NCI-H187 (cell line): ENCODE measurements at places on chromosomes 4 and X.

DNA sequence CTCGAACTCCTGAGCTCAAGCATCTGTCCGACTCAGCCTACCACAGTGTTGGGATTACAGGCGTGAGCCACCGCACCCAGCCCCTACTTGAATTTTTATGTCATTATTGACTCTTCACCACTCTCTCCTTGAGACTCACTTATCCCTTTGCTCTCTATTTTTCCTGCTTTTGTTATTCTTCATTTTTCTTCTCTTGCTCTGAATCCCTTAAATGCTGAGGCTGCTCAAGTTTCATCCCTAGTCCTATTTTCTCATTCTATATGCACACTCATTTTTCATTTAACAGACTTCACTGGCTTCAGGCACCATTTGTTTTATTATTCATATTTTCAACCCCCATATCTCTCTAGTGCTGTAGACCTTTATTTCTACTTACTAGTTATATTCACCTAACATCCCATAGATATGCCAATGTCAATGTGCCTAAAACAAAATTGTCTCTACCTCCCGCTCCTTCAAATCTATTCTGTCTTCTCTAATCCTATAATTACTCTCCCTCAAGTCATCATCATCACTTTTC lies 85.7 kb downstream of the APOOL start:
- DNase-seq: no peak

GRCh38 chr4:4871242-4871572 lies 11.7 kb downstream of the MSX1 start:
- no peak for DNase-seq

DNA sequence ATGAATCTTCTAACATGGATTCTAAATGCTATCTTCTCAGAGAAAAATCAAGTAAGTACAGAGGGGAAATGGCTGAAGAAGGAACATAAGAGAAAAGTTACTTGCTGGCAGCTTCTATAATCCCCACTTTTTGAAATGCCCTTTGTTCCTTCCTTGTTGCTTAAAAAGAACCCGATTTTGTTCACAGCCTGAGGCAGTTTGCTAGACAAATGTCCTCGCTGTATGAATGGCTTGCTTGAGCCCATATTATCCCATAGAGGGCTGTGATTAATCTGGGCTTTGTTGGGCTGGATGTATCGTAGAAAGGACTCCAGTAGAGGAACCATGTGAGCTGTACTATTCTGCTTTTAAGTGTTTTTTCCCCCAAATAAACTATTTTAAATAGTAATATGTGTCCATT lies 134.3 kb upstream of the FGF13 start:
- no peak for DNase-seq

DNA sequence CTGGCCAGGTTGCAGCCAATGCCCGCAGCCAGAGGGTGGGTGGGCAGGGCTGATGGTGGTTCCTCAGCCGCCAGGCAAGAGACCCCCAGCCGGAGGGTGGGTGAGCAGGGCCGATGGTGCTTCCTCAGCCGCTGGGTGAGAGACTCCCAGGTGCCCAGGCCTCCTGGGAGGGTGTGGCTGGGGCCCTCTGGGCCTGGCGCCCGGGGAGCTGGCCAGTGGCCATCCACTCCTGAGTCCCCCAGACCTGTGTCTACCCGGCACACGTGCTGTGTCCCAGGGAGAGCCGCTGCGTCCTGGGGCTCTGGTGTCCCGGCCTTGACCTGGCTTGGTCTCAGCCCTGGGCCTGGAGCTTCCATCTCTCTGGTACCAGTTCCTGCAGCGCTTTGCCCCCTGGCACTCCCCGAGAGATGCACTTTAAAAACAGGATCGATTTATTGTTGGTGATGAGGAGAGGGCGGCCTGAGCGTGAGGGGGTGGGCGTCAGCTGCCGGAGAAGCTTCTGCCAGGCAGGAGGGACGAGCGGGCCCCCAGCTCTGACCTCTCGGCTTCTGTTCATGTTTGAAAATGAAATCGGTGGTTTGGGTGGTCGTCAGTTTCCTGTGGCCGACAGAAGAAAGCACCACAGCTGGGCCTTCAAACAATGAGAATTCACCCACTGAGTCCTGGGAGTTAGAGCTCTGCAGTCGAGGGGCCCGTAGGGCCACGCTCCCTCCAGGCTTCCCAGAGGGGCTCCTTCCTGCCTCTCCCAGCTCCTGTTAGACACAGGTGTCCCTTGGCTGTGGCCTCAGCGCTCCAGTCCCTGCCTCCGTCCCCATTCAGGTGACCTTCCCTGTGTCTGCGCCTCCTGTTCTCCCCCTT lies 6.5 kb downstream of the DOK7 start:
- no peak for DNase-seq

- DNase-seq: no peak
These were observed 72.6 kb upstream of the PTPN13 start for GRCh38 chr4:86521373-86521969.

GRCh38 chr4:876780-877179 lies 50.9 kb upstream of the CPLX1 start:
- DNase-seq: no peak

DNA sequence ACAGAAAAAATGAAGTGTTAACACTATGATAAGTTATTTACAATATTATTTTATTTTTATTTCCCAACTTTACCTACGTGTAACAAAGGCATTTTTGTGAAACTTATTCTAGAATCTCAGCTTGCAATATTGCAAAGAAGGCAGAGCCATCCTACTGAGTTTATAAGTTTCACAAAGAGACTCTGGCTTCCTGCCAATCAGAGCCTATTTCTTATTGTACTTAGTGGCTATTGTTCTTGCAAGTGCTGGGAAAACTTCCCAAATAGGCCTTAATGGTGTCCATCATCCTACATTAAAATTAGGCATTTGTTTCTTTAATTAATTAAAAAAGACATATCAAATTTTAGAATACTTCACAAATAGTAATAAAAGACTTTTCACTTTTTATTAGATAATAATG lies 233.2 kb downstream of the EPHA5 start:
- DNase-seq: no peak

DNA sequence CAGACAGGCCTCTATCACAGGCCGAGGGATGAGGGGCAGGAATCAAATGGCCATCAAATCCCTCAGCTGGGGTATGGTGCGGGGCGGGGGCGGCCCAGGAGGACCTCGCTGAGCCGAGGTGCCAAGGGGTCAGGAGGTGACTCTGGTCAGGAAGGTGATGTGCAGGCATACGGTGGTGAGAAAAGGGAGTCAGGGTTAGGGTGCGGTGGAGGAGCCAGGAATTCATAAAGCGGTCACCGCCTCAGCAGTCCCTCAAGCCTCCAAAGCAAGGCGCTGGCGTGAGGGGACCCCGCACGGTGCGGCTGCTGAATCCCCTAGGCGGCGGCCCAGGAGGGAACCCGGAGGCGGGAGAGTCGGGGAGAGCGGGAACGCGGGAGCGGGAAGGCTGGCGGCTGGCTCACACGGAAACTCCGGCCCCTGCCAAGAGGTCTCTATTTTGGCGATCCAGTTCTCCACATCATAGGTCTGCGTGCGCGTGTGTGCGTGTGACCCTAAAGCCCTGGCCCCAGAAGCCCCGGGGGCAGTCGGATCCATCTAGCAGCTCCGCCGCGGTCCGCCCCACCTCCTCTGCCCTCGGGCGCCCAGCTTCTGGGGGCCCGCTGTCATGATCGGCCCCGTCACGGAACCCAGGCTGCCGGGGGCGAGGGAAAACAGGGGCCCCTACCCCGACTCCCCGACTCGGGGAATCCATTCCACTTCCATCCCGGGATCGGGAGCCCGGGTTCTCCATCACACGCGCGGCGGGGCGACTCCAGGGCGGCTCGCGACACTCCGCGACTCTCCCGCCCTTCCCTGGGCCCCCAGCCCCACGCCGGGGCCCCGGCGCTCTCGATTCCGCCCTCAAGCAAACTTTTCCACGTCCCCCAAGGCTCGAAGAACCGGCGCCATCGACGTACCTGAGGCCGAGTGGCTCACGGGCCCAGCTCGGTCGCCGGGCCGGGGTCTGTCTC lies 593 bp downstream of the ELF4 start:
- DNase-seq: no peak

DNA sequence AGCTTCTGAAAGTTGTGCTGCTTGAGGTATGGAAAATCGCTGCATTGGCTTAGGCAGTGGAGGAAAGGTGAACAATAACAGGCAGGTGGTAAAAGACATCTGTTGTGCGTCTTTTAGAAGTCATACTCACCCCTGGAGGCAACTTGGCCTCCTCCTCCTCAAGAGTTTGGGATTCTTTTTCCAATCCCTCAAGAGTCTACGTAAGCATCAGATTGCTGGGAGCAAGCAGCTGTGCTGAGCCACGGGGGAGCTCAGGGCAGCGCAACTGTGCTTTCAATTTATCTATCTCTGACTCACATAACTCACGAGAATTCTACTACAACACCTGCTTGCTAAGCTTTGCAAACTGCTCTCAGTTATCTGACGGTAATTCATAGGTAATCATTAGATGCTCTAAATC lies 6.4 kb upstream of the RBMX2 start:
- DNase-seq: no peak

GRCh38 chr4:110815950-110816349 lies 193.1 kb upstream of the PITX2 start:
- no peak for DNase-seq

DNA sequence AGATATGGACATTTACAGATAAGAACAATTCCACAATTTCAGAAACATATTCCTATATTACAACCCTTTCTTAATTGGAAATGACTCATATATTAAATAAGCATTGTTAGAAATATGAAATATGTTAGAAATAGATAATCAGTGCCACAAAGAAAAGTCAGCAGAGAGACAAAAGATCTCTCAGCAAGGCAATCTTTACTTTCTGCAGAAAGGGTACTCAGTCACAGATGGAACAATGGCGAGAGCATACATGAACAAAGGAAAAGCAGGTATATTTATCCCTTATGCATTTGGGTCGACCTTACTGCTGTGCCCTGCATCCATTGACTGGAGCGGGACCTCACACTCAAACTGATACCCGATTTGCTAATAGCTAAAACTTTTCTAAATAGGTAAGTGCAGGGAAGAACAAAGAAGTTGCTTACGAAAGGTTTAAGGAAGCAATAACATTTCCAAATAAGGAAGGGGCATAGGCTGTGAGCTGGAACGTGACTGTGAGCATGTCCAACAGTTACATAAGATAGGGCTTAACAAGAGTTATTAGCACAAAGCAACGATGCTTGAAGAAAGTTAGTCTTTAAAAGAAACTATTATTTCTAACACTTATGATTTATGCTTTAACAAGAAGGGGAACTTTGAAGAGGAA lies 40.8 kb downstream of the MGARP start:
- DNase-seq: no peak

DNA sequence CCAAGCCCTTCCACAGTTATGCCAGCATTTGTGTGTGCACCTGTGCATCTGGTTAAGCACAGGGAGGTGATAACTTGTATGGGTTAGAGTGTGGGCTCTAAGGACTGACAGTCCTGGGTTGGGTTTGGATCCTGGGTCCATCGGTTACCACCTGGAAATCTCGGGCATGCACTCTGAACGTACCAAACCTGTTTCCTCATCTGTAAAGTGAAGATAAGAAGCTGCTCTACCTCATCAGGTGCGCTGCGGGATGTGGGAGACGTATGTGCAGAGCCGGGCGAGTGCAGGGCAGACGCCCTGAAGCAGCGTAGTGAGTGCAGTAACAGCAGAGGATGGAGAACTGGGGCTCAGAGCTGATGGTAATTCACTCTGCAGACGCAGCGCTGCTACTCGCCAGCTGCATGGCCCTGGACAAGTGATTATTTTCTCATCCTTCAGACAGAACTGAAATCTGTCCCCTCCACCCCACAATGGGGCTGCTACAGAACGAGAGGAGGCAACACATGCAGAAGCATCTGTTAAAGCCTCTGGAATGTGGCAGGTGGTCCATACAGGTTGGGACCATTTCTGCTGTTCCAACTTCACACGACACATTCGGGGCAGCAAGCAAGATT lies 64.4 kb downstream of the HADH start:
- DNase-seq: no peak

DNA sequence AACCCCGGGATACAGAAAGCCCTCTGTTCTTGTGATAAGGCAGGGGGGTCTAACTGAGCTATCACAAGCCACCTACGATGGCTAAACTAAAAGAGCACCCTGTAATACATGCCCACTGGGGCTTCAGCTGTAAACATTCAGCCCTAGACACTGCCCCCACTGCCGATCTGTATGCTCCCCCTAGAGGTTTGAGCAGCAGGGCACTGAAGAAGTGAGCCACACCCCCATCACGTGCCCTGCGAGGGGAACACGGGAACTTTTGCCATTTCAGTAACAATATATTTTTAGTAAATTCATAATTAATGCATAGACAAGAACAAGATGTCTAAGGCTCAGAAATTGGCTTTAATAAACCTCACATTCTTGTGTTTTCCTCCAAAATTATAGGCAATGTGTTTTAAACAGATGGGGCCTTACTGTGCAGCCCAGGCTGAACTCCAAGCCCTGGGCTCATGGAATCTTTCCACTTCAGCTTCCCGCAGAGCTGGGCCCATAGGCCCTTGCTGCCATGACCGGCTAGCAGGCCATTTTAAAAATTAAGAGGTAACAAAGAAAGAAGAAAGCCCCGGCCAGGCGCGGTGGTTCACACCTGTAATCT lies 235.3 kb upstream of the SFRP2 start:
- no peak for DNase-seq

DNA sequence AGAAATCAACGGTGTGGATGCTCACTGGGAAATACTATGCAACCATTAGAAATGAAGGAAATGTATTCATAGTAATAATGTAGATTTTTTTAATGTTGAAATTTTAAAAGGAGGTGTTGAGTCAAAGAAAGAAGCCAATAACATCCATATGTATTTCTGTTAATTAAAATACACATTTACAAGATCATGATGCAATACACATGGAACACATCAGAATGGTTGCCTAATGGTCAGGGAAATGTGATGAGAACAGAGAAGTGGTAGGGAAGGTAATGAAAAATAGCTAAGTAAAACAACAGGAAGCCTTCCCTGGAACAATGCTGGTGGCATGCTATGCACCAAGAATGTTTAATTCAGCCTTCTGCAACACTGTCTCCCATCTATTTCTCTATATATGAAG lies 18.2 kb downstream of the AREG start:
- DNase-seq: no peak

DNA sequence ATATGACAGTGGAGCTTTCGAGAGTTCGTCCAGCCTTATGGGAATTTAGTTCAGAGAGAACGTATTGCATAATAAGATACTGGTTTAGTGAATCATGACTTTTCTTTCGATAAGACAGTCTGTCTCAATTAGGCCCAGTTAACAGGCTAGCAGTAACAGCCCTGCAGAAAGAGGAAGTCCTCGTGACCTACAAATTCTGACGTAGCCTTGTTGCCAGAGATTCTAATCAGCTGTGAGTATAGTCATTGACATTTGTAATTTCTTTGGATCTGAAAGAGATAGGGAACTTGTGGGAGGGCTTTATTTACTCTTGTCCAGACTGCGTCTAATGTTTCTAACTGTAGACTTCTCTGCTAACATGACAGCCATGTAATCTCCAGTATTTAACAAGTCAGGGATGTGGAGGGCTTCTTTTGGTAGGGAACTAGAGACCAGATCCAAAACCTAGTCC lies 15.8 kb downstream of the ART3 start:
- no peak for DNase-seq

- no peak for DNase-seq
These were observed 35.1 kb upstream of the NPY2R start for GRCh38 chr4:155173371-155173770.

GRCh38 chrX:125202591-125203248 lies 117.0 kb upstream of the TEX13C start:
- DNase-seq: no peak
